NCI-H1417 treated with DMSO at 0.1 percent for 48 hours (cell line): ENCODE measurements at places on chromosomes 11 and 22.

DNA sequence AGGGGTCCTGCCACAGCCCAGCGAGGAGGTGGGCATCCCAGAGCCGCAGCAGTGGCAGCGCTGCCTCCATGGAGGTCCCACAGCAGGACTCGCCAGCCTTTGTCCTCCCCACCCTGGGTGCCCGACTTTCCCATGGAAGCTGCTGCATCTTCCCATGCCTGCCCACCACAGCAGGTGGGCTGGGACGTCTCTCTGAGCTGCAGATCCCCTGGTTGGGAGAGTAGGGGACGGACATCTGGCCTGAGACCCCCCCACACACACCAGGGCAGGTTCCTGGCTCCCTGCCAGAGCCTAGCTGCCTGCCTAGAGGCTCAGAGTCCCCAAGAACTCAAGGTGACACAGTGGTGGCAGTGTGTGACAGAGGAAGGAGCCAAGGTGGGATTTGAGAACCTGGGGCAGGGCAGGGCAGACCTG is 21.5 kb upstream of the PRR5 start:
- DNase-seq: no peak

GRCh38 chr11:130448416-130449309 is at the start of gene ADAMTS15:
TSS of gene ADAMTS15 (plus strand) at chr11:130448645. CDS start at chr11:130448974, 329 bp downstream.
- no peak for DNase-seq

DNA sequence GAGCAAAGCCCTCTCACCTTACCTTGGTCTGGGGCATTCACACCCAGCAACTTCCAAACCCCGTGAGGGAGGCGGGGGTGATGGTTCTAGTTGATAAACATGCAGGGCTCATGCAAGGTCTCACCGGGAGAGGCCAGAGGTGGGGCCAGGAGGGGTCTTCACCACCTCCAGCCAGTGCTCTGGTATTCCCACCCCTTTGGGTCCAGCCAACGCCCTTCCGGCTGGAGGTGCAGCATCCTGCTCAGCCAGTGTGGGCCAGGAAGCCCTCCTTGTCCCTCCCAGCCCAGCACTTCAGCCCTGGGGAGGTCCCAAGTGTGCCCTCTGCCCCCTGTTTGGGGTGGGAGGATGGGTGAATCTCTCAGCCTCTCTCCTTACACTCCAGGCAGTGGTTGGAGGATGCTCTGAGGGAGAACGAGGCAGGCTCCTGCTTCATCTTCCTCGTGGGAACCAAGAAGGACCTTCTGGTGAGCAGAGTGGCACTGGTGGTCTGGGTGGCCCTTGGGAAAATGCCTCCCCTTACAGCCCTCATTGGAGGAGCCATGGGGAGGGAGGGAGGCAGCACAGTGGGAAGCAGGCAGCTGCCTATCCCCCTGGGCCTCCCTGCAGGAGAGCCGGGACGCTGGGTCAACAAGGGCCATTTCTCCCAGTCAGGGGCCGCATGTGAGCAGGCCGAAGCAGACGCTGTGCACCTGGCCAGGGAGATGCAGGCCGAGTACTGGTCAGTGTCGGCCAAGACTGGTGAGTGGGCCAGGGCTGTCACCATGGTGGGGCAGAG is 13.4 kb downstream of the RAB36 start:
- DNase-seq: no peak

DNA sequence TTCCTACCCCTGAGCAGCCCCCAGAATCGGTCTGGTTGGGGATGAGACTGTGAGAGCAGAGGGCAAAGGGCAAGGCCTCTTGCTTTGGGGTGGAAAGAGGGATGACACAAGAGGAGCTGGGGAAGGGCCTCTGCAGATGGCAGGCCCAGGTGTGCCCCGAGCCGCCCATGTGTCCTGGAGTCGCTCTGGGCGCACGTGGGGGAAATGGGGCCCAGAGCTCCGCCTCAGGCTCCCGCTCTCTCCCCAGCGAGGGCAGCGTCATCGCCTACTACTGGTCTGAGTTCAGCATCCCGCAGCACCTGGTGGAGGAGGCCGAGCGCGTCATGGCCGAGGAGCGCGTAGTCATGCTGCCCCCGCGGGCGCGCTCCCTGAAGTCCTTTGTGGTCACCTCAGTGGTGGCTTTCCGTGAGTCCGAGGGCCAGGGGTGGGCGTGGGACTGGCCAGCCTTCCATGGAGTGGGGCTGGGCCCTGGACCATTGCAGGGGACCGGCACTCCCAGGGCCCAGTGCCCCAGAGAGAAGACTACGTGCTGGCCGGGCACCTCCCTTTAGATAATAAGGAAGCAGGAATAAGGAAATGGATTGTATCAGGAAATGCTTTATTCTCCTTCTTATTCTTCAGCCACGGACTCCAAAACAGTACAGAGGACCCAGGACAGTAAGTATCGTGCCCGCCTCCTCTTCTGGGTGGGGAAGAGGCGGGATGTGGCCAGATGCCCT is 30.1 kb downstream of the ST14 start:
- DNase-seq: no peak

- DNase-seq: no peak
These were observed 185.2 kb downstream of the GRIK4 start for GRCh38 chr11:120696597-120697218.

DNA sequence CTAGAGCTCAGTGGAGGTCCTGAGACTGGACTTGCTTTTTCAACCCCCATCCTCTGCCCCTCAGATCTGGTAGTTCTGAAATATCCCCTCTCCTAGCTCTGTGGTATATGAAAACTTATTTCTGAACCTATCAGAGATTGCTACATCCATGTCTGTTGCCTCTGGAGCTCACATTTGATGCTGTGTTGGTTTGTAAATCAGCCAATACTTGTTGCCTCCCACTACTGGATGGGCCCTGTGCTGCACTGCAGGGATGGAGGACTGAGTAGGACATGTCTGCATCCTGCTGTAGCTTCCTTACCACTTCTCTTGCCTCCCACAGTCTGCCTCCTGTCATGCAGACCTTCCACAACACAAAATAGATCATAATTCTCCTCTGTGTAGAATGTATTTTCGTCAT is 5.2 kb downstream of the OLFML1 start:
- DNase-seq: no peak

- DNase-seq: no peak
These were observed 13.7 kb upstream of the CPT1A start for GRCh38 chr11:68855205-68855981.

DNA sequence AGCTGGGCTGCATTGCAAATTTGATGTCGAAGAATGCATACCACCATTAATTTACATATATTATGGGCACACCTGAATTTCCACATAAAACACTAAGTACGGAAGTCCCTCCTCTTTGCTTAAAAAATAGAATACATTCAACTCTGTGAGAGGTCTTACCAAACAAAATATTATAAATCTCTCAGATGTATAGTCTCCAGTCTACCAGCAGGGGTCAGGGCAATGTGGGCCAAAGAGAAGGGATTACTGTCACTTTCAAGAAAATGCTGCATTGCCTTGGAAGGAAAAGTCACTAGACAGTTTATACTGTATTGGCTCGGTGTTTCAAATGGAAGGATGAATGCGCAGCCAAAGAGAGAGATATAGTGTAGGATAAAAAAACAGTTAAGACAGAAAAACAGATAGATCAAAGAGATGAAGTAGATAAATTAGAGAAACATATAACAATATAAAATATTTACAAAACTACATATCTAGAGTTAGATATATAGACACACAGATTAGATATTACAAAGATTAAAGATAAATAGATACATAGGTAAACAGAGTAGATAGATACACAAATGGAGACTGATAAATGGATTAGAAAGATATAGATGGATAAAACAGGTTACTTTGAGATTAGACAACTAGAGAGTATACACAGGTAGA is 20.9 kb downstream of the SERGEF start:
- DNase-seq: no peak

- DNase-seq: no peak
These were observed 407.3 kb upstream of the CHORDC1 start for GRCh38 chr11:90630176-90630575.

DNA sequence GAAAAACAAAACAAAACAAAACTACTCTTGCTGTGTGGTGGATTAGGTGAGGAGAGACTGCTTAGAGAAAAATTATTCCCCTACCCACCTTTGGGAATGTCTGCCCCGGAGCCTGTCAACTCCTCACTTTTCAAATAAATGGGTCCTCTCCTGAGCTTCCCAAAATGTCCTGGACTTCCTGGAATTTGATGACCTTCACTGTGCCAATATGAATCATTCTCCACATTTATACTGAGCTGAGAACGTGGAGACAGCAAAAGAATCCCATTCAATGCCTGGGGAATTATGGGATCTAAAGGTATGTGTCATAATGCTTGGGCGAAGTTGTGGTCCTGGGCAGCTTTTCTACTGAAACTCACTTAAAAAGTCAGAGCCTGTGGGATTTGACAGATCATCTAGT is 136.8 kb downstream of the KIF18A start:
- no peak for DNase-seq

GRCh38 chr11:87394924-87395323 is 357.2 kb downstream of the TMEM135 start:
- no peak for DNase-seq

GRCh38 chr11:1877211-1878136 is 14.2 kb downstream of the PRR33 start:
- DNase-seq: no peak

DNA sequence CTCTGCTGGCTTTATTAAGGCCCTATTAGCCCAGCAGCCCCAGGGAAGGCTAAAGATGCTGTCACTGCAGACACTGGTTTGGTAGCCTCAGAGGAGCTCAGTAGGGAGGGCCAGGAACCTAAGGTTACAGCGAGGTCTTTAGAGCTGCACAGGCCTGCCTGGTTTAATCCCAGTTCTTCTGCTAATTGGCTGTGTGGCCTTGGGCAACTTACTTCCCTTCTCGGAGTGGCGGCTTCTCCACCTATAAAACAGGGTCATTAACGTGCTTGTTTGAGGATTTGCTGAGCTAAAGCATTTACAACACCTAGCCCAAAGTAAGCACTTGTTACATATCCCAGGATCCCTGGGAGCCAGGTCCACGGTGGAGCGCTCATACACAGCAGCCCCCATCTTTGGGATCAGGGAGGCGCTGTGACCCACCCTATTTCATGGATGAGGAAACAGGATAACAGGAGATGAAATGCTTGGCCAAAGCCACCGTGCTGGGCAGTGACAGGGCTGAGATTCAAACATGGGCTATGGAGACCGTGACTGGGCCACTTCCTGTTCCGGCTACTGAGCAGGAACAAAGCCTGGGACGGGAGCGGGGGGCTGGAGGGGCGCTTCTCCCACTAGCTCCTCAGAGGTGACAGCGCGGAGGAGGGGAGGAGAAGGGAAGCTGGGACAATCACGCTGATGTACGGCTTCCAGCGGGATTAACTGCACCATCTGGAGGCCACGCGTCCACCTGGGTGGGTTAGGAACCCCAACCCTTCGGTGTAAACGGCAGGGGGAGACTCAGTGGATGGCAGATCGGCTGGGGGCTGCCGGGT is 61.5 kb downstream of the IGLL1 start:
- no peak for DNase-seq

GRCh38 chr22:50698546-50698945 is 25.9 kb downstream of the SHANK3 start:
- DNase-seq: no peak

- DNase-seq: no peak
These were observed 45.0 kb downstream of the BBOX1 start for GRCh38 chr11:27085605-27086004.

GRCh38 chr11:133216813-133217212 is 315.5 kb downstream of the OPCML start:
- no peak for DNase-seq

DNA sequence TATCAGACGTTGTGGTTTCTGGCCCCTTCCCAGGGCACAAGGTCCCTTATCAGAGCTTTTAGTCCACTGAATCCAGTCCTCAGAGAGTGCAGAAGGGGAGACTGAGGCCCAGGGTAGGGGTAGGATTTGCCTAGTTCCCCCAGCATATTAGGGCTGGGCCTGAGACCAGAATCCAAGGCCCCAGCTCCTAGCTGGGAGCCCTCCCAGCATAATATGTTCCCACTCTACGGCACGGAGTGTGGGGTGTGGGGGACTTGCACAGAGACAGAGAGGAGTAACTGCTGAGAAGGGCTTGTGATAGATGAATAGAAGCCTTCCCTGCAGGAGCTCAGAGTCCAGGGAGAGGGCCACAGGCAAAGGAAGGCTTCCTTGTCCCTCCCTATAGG is 43.8 kb downstream of the NEU3 start:
- no peak for DNase-seq
